ENCODE measurements at places on chromosomes 2 and 18.

DNA sequence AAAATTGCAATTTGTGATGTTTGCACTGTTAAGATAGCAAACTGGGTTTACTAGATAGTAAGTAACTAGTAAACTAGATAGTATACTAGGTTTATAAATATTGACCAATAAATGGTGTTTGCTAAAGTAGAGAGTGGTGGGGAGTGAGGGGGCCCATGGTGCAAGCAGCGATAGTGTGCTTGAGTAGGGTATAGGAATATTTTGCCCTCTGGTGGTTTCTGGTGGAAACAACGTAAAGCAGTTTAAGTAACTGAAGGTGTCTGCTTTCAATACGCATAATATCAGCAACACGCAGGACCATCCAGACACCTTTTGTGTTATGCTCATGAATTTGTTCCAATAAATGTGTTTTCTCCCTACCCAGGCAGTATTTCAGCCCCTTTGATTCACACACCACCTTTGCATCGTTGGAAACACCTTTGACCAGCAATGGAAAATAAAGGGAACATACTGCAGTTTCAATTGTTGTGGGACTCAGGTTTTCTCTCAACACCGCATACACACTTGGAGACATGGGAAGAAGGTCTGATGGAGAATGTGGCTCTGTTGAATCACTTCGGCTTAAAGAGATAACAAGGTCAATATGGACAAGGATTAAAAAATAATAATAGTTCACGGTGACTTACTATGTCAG, 16.7 kb upstream of the STAT1 start:
- DNase-seq, result peak; percentile 77

- DNase-seq, result peak; percentile 30
These were observed 119.9 kb downstream of the PARD3B start for GRCh38 chr2:204665207-204665606.

GRCh38 chr18:52624702-52625101, 284.7 kb downstream of the DCC start:
- DNase-seq, result no peak

DNA sequence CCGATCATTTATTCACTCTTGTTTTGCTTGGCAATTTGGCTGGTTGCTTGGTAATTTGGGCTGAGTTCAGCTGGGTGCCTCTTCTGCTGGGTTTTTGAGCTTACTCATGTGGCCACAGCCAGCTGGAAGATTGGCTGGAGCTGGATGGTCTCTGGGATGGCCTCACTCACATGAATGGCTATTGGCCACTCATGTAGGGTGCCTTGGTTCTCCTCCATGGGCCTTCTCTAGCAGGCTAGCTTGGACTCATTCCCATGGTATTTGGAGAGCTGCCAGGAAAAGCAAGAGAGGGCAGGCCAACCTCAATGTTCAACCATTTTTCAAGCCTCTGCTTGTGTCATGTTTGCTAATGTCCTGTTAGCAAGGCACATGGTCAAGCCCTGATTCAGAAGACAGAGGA, 16.9 kb downstream of the ZAP70 start:
- DNase-seq, result no peak

DNA sequence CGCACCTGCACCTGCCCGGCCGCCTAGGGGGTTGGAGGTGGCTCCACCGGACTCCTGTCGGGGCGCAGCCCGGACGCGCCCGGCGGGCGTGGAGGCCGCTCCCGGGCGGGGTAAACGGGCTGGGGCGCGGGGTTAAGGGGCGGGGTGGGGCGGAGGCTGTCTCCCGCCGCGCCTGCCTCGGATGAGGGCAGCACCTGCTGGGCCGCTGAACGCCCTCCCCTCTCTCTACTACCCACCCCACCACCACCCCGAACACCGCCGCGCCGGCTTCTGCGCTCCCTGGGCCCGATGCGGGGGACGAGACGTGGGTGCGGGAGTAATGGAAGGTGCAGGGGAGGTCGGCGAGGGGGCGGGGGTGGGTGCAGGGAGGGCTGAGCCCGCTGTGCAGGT, 224.8 kb upstream of the ID2 start:
- peak; percentile 24 for DNase-seq

DNA sequence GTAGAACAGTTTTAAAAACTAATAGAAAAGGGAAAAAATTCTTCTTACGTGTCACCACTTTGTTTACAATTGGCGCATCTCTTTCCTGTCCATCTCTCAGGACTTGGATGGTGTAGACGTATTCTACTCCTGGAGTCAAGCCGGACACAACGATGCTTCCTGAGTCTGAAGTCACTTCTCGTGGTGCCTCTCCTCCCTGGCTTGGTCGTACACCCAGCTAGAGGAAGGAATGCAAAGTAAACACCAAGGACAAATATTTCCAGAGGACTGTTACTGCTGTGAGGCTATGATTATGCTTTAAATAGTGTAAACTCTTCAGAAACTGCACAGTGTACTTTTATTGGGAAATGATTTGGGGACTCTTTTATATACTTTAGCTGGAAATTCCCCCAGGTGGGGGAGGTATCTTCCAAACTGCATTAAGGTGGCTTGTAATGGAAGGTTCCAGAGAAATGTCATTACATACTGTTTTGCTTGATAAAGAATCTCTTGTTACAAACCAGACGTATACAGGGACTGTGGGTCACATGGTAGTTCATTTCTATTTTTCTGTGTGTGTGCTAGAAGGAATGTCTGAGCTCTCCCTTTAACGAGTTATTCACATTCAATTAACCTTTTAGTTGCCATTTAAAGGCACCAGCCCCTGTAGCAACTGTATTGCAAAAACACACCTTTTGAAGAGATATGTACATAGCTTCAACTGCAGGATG, 38.1 kb downstream of the FN1 start:
- no peak for DNase-seq
